Kidney (tissue), 22 donors: ENCODE measurements at places on chromosomes 12 and 14. TPM values are rescaled to one million over a fixed set of nuclear protein-coding genes. Genes with fewer than 3 reads are reported as not detected.

EIF2S3B gene
- 1.5 TPM for total RNA-seq

CAPZA3 gene
- total RNA-seq = not detected

KRT77 gene
- total RNA-seq = not detected

FAM90A1 gene
- 0.54 TPM for total RNA-seq
